ENCODE measurements at places on chromosomes 5 and 9.

GRCh38 chr5:124007675-124008398, 495.9 kb downstream of the CSNK1G3 start:
- DNase-seq: no peak

DNA sequence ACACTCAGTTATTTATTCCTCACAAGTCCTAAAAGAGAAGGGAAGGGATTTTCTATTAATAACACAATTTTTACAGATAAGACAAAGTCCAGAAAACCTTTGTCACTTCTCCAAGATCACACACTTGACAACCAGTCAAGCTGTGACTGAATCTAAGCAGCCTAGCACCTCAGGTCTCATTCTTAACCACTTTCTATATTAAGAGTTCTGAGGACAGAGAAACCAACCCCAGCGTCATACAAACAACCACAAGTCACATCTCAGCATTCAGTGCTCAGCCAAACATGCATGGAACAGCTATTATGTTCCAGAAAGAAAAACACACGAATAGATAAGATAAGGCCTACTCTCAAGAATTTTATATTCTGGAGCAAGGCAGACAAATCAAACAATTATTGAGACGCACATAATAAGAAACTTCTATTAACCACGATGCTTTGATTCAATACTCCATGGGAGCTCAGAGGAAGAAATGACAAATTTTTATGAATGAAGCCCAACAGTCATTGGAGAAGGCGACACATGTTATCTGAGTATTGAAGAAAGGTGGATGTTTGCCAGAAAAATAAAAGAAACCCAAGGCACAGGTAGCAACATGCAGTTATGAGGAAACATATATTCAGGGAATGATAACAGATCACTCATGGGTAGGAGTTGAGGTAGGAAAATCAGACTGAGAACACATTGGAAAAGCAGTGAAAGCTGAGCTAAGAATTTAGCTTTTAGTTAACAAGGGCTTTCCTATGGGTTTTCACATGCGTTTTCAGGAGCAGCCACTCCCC, 113.1 kb downstream of the HTR4 start:
- DNase-seq: no peak

DNA sequence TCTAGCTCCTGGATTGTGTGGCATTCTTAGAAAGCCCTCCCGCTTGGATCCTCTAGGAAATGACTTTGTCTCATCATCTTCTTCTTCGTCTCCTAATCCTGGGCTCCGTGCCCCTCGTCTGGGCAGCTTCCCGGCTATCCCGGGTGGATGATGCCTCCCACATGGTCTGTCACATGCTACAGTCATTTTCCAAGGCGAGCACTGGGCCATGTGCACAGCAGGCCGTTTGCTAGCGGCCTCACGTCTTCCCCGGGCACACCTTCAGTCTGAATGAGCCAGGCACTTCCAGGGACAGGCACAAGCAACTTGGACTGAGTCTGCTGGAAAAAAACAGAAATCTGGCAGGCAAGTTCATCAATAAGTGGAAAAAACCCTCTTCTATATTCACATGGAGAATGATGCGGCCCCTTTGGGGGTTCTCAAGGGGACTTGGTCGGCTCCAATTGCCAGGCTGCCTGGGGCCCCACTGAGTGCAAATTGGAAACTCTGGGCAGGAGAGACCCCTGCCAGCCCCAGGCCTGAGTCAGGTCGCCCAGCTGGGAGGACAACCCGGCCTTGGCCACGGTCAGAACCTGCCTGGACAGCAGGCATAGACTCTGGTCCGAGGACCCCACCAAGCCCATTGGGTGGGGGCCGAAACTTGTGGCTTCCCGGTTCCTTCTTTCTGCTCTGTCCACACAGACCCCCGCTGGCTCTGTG, 11.1 kb upstream of the WNK2 start:
- no peak for DNase-seq

- DNase-seq: no peak
These were observed 17.7 kb downstream of the MLLT3 start for GRCh38 chr9:20604562-20604961.

DNA sequence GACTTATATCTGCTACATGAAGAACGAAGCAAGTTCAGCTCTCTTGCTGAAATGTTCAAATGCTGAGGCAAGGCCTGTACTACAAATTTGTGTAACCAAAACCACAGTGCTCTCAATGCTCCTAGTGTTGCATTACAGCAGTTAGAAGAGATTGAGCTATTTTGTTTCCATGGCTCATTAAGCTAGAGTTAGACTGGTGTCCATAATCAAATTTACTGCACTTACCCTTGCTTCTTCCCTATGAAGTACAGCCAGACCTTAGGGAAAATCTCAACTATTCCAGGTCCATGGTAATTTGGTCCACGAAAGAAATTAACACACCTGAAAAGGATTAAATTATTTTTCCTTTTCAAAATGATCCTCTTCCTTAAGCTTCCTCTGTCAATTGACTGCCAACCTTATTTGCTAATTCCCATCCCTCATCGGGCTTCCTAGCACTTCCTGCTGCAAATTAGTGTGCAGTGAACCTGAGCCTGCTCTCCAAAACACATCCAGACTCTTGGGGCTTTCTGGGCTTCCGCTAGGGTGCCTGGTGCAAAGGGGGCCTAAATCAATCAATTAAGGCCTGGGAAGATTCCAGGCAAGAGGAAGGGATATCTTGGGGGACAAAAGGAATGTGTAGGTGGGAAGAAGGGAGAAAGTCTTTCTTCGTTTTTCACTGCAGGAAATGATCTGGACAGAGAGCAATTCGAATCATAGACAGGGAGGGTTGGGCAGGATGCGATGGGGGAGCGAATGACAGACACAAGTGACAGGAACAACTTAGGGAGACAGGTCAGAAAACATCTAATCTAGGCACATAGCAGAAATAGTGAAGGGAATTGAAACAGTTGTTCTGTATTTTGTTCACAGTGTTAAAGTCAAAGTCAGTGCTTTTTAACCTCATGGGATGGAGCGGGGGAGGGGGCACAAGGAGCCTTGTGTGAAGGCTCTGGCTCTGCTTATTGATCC, 542.4 kb downstream of the RAB3C start:
- no peak for DNase-seq

DNA sequence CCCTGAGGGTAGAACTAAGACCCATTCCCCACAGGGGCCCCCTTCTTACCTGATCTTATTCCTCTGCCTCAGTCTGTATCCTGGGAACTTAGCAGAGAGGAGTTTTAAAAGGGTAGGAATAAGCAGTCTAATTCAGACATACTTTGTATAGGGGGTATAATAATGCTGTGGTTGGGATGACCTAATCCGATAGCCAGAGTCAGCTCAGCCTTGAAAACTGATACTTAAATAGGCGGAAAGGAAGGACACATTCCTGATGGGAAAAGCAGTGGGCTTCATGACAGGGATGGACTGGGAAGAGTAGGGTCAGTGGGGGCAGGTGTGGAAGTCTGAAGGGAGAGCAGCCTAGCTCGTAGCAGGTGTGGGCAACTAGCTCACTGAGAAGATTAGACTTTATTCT, 52.2 kb upstream of the TESK1 start:
- DNase-seq: no peak

GRCh38 chr9:131418143-131419025, 24.5 kb downstream of the PRRC2B start:
- no peak for DNase-seq

- DNase-seq: no peak
These were observed 18.3 kb upstream of the NDST1 start for GRCh38 chr5:150489360-150490295.

- peak; percentile 64 for DNase-seq
These were observed 64.0 kb downstream of the CARTPT start for GRCh38 chr5:71782771-71783770.

- DNase-seq: no peak
These were observed 157.1 kb downstream of the ATP10B start for GRCh38 chr5:160694896-160695295.

DNA sequence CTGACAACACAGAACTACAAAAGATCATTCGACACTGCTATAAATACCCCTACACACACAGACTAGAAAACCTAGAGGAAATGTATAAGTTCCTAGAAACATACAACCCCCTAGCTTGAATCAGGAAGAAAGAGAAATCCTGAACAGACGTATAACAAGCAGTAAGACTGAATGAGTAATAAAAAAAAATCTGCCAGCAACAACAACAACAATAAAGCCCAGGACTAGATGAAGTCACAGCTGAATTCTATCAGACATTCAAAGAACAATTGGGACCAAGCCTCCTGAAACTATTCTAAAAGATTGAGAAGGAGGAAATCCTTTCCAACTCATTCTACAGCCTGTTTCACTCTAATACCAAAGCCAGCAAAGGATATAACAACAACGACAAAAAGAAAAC, 68.2 kb upstream of the SLIT3 start:
- no peak for DNase-seq

- no peak for DNase-seq
These were observed 11.0 kb upstream of the SNCAIP start for GRCh38 chr5:122301016-122301415.

- DNase-seq: no peak
These were observed at the start of gene SLC1A1 for GRCh38 chr9:4489919-4490704. SLC1A1 (plus strand) TSS chr9:4490468; CDS start chr9:4490680, 212 bp downstream.

DNA sequence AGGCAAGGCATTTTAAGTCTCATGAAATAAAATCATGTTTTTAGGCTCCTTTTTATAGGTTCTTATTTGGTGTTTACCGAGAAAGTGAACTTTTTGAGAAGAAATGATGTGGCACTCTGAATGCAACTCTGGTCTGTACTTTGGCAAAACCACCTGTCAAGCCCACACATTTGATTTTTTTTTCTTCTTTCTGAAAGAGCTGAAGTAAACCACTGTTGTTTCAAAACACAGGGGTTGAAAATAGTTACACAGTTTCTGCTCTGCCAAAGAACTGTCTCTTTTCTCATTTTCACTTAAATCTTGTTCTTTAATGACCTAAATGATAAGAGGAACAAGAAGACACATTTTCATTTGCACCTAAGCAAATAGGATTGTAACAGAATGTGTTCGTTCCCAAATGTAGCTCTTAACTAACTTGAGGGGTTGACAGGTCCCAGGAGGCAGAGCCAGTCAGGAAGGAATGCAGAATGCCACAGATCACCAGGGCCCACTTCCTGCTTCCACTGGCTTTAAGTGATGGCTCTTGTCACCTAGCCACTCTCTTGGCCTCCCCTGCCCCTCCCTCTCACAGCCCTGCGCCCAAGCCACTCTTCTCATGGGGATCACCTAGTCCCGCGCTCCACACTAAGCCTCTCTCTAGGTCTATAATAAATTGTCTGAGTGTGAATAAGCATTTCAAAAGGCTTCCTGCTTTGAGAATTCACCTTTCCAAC, 47.3 kb downstream of the MED27 start:
- no peak for DNase-seq

- no peak for DNase-seq
These were observed 124.6 kb downstream of the GNAQ start for GRCh38 chr9:77906991-77907390.

GRCh38 chr9:12880406-12881015, 105.7 kb downstream of the LURAP1L start:
- DNase-seq: no peak

DNA sequence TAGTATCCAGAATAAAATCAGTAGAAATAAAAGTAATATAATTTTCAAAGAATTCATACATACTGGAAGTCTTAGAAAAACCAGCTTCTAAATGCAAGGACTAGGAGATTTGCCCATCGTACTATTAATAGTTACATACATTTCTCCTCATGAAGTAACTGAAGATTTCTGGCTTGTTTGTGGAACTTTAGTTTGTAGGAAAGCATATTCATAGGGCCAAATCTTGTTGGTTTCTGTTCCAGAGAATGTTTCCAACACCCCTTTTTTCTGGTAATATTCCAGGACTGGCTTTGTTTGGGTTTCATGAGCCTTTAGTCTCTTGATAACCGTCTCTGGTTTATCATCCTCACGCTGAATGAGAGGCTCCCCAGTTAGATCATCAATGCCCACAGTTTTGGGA, 66.3 kb upstream of the TJP2 start:
- no peak for DNase-seq

DNA sequence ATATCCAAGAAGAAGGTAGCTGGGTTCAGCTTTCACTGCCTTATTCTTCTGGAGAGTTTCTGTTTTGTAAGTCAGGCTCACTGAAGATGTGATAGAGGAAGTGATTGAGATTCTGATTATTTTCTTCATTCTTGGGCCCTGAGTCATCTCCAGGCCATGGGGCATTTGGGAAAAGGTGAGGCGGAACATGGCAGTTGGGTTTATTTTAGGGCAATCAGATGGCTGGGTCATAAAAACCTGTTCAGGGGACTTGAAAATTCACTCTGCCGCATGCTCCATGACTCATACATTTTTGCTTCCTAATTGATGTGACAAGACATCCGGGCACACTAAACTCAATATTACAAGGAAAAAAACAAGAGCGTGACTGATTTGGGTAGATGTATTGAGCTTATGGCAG, 265.7 kb upstream of the KLF4 start:
- DNase-seq: no peak

DNA sequence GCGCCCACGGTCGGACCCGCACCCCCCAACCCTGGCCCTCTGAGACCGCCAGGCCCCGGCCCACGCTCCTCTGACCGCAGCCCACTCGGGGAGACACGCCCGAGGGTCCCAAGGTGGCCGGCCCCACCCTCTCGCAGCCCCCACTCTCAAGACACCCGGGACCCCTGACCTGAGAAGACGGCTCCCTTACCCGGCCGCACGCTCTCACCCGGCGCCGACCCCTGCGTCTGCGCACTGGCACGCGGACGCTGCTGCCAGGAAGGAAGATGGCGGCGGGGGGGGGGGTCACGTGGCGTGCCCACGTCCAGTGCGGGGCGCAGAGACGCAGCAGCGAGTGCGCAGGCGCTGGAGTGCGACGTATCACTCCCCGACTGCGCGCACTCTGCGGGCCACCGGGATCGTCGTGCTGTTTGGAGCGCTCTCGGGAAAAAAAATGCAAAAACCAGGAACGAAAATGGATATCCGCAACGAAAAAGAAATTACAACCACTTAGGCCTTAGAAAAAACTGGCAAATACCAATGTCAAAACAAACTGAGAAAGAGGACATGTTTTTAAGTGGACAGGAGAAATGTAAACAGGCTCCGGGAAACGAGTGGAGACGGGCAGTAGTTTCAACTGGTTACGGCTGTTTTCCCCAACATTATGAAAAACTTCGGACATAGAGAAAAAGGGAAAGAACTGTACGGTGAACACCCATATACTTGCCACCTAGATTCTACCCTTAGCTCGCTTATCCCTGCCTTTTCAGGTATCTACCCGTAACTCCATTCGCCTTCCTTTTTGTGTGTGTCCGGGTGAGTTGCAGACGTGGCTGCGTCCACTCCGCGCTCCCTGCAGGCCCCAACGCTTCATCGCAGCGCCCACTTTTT, at the start of gene MRPL36:
Gene MRPL36, minus strand, starts transcription at position 236 of the 870 bp plus-strand sequence. CDS start 902 bp downstream, outside the sequence.
- peak; percentile 81 for DNase-seq

DNA sequence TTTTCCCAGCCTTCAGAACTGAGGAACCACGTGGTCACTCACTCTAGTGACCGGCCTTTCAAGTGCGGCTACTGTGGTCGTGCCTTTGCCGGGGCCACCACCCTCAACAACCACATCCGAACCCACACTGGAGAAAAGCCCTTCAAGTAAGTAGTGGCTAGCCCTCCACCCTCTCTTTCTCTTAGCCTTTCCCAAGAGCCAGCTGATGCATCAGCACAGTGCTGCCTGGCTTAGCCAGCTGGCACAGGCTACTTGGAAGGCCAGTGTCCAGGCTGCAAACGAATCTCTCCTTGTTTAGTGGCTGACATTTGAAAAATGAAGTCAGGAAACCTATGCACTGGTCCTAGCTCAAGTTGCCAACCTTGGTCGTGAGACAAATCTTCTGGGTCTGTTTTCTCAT, 91.1 kb downstream of the PRDM6 start:
- DNase-seq: no peak

GRCh38 chr5:58412081-58412480, 47.8 kb downstream of the PLK2 start:
- DNase-seq: no peak

Data from fibroblast of the conjunctiva (primary cell).